Hypothalamus (tissue), 51 donors: ENCODE measurements at places on chromosomes 6 and 20.

DNA sequence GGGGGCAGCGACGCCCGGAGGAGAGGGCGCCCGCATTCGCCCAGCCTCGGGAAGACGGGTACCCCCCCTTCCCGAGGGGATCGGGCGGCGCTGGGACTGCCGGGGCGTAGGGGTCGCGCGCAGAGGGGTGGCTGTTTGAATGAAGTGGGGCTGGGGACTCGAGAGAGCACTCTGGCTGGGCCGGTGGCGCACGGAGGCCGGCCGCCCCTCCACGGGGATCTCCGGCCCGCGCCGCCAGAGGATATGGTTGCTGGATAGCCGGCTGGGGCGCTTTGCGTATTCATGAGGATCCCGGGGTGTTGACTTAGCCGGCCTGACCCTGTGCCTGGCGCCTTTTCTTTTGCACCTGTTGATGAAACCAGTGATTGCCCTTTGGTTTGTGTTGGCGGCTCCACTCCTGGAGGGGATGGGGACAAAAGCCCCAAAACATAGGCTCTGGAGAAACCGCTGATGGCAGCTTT, 469 bp downstream of the SYNJ2 start:
- no peak for DNase-seq

GRCh38 chr20:1010659-1011058, 8.5 kb upstream of the RSPO4 start:
- no peak for DNase-seq

DNA sequence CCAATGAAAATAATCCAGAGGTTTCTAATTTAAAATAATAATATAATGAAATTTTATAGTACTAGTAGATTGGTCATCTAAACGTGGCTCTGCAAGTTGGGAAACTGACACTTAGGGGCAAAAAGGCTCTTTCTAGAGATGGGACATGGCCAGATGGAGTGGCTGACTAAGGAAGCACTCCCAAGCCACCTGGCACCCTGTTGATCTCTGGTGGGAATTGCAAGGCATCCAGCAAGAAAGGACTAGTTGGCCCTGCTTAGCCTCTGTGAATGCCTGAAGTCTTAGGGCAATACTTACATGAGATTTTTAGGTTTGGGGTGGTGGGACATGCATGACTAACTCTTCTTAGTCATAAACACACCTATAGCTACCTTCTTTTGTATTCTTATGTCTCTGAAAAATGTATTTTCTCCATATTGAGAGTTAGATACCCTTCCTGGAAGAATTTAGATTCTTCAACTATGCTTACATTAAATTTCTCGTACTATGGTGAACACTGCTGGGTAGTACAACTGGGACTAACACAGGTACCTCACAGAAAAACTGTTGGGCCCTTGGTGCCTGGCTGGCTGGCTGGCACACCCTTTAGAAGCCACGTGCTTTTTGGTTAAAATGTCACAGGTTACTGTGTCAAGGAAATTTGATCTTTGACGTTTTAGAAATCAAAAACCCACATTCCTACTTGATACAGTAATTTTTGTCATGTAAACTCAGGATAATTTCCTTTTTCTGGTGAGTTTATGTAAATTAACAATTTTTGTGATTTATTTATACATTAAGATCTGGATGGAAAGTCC, 25.0 kb upstream of the SH3BGRL2 start:
- no peak for DNase-seq

- no peak for DNase-seq
These were observed 135.6 kb upstream of the SLC22A23 start for GRCh38 chr6:3592371-3592941.

DNA sequence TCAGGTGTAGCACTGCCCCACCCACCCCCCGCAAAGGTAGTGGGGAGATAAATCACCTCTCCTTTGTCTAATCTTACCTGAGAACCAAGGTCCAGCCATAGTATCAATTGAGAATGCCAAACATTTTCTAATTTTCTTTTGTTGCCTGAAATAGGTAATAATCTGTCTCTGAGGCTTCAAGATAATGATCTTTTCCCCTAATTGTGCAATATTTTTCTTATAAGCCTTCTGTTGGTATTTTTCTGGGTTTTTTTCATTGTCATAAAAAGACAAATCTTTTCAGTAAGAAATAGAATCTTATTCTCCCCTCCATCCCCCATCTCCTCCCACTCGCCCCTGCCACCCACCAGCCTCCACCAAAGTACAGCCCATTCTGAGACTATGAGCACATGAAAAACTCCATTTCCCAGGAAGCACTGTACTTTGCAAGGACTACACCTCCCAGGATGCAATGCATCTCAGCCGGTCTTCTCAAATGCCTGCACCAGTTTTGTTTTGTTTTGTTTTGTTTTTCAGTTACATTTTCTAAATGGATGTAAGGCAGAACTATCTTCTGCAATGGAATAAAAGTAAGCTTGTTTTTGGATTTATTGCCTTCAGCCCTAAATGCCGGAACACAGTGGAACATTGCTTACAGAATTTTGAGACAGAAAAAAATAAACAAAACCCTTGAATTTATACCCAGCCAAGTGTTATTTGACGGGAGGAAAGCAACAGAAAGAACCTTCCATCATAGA, 268.0 kb downstream of the TFAP2A start:
- peak; percentile 1 for DNase-seq

GRCh38 chr6:149270616-149271015, 46.9 kb upstream of the TAB2 start:
- no peak for DNase-seq

DNA sequence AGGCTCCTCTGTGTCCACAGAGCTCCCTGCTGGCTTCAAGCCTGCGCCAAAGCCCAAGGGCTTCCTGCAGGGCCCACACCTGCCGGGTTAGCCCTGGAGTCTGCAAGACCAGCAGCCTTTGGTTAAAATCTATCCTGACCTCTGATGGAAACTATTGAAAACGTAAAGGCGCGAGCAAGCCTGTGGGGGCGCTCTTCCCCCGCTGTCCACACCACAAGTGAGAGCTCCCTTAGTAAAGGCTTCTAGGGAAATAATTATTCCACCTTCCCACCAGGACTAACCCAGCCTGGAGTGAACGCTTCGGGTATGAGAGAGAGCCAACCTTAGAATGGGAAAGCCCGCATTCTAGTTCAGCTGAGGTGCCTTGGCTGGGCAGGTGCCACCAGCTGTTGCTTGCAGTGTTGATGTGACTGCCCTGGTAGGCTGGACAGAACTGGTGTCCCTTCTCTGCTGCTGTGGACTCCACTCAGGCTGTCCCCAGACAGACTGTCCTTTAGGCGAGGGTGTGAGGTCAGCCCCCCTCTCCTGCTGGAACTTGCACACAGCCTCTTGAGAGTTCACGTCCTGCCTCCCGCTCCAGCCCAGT, 68.7 kb downstream of the SYTL3 start:
- DNase-seq = peak; percentile 29

- no peak for DNase-seq
These were observed 20.6 kb upstream of the TASP1 start for GRCh38 chr20:13659288-13659687.

DNA sequence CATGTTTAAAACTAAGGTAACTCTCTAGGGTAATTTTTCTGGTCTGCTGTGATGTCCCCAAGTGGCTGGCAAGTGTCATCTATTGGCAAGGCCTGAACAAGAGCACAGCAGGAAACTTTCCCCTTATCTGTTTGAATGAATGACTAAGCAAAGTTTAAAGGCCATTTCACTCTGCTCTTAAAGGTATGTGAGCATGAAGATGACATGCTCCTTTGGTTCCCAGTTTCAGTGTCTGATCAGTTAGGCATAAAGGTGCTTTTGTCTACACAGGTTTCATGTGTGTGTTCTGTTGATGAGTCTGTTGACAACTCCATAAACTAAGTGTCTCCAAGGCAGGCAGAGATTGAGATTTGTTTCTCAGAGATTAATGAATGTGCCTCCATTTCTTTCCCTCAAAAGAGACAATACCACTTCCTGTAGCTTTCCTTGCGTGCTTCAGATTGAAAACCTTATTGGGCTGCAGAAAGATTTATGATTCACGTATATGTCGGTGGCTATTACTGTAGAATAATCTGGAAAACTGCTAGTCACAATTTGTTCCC, 83.9 kb downstream of the MAP3K7 start:
- DNase-seq = no peak

GRCh38 chr6:36657942-36658544, 20.5 kb upstream of the CDKN1A start:
- no peak for DNase-seq

GRCh38 chr6:125375821-125376220, 74.1 kb upstream of the HDDC2 start:
- DNase-seq = no peak

DNA sequence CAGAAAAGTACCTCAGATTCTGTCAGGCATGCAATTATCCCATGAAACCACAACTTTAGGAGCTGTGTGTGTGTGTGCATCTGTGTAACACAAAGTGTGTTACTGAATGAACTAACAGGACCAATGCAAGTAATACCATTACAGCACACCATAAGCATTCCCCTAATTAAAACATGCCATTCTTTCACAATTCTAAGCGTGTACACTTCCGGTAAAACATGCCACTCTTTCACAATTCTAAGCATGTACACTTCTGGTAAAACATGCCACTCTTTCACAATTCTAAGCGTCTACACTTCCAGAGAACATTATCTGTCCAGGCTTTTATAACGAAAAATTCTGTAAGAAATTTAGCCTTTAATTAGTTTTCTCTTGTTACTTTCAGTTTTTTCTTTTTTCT, 238.2 kb downstream of the GMDS start:
- no peak for DNase-seq
